ENCODE measurements at places on chromosomes 16 and 17. TPM values are rescaled to one million over a fixed set of nuclear protein-coding genes. Genes with fewer than 3 reads are reported as not detected.

The GRAPL gene
- 10.1 TPM for total RNA-seq

The COL1A1 gene
- total RNA-seq = 0.50 TPM

The NCBP3 gene
- total RNA-seq = 42.8 TPM

The NOL3 gene
- 35.6 TPM for total RNA-seq

The AANAT gene
- total RNA-seq = not detected

The SEPTIN12 gene
- total RNA-seq = not detected

The TP53TG3D gene
- total RNA-seq = not detected

The COG8 gene
- 30.7 TPM for total RNA-seq

The C17orf113 gene
- 0.05 TPM for total RNA-seq

The B4GALNT2 gene
- not detected for total RNA-seq

The AMDHD2 gene
- total RNA-seq = 51.6 TPM

The GDPD1 gene
- total RNA-seq = 4.8 TPM

The TNFRSF17 gene
- not detected for total RNA-seq

The CDRT15L2 gene
- not detected for total RNA-seq

The TNFRSF13B gene
- not detected for total RNA-seq

The HOXB7 gene
- 1.6 TPM for total RNA-seq

The ATP1B2 gene
- 0.25 TPM for total RNA-seq

The RAD51D gene
- total RNA-seq = 25.9 TPM

The ADGRG3 gene
- total RNA-seq = not detected

The RNF166 gene
- 155 TPM for total RNA-seq

The ZFP3 gene
- total RNA-seq = 3.4 TPM

The PRSS36 gene
- 0.58 TPM for total RNA-seq

The GPT2 gene
- total RNA-seq = 15.0 TPM

The SHCBP1 gene
- 51.0 TPM for total RNA-seq

The C17orf107 gene
- total RNA-seq = 0.58 TPM

The ZG16 gene
- total RNA-seq = not detected

The TPSG1 gene
- not detected for total RNA-seq

All from activated CD4-positive, alpha-beta memory T cell treated with anti-CD3 and anti-CD28 coated beads, Interleukin-2, amount 10 ng/mL, durations not matched to agents 7 days and 5 days (primary cell).